ENCODE measurements at places on chromosomes 5 and 9.

DNA sequence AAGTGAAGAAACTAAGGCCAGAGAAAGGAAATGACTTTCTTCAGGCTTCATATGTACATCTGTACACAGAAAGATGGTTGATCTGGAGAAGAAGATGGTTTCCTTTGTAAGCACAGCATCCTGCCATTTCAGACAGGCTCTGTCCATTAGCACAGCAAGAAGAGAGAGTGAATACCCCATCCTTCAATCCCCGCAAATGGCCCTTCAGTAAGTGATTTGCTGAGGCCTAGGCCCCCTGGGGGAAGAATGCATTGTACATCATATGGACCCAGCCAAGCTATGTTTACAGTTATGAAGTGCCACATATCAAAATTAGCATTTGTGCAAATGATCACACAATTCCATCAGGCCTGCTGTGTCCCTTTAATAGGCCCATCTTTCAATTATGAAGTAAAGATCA is 657.4 kb downstream of the BRINP1 start:
- no peak for DNase-seq
- H3K4me1 ChIP-seq: no peaks in the 10 kb centered on the region
- H3K4me3 ChIP-seq: no peak overlapping the region
- no peak overlapping the region for H3K27ac ChIP-seq
- no peaks in the 10 kb centered on the region for H3K27me3 ChIP-seq

DNA sequence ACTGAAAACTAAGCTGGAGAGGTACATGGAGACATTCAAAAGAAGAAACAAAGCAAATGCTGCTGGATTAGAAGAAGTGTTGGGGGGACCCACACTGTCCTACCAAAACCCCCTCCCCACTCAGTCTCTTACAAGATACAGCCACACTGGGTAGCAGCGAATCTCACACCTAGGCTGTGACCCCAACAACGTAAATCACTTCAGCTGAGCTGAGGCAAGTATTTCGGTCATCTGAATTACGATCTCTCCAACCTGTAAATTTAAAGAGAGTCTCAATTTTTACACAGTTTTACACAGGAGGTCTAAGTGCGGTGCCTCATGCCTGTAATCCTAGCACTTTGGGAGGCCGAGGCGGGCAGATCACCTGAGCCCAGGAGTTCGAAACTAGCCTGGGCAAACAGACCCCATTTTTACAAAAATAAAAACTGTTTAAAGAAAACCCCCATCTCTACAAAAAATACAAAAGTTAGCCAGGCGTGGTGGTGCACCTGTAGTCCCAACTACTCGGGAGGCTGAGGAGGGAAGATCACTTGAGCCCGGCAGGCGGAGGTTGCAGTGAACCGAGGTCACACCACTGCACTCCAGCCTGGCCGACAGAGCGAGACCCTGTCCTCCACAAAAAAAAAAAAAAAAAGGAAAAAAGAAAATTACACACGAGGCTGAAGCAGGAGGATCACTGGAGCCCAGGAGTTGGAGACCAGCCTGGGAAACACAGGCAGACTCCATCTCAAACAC is 3.4 kb downstream of the CAMSAP1 start:
- no peaks in the 10 kb centered on the region for H3K36me3 ChIP-seq
- DNase-seq: peak; percentile 15
- H3K27me3 ChIP-seq: no peaks in the 10 kb centered on the region

- no peak overlapping the region for H3K27ac ChIP-seq
- H3K4me3 ChIP-seq: no peak overlapping the region
Measured at GRCh38 chr9:2087500-2088313, 72.6 kb downstream of the SMARCA2 start.

DNA sequence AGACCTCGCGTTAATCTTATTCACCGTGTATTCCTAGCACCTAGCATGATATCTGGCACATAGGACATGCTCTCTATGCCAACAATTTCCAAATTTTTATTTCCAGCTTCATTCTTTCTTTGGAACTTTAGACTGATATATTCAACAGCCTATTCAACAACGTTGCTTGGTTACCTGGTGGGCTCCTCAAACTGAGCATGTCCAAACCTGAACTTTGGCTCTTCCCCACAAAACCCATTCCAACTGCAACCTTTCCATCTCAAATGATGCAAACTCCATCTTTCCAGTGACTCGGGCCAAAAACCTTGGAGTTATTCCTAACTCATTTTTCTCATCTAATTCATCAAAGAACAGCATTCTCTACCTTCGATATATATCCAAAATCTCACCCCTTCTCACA is 525.2 kb downstream of the AGTPBP1 start:
- no peak overlapping the region for H3K27ac ChIP-seq
- H3K4me1 ChIP-seq: no peaks in the 10 kb centered on the region
- no peak overlapping the region for H3K4me3 ChIP-seq
- H3K36me3 ChIP-seq: no peaks in the 10 kb centered on the region
- DNase-seq: no peak
- no peaks in the 10 kb centered on the region for H3K27me3 ChIP-seq

GRCh38 chr5:159290741-159291140 is 27.7 kb downstream of the UBLCP1 start:
- no peak for DNase-seq
- H3K4me3 ChIP-seq: no peak overlapping the region
- H3K4me1 ChIP-seq: no peaks in the 10 kb centered on the region
- H3K36me3 ChIP-seq: peaks cover 3% of the 10 kb centered on the region
- no peak overlapping the region for H3K27ac ChIP-seq

DNA sequence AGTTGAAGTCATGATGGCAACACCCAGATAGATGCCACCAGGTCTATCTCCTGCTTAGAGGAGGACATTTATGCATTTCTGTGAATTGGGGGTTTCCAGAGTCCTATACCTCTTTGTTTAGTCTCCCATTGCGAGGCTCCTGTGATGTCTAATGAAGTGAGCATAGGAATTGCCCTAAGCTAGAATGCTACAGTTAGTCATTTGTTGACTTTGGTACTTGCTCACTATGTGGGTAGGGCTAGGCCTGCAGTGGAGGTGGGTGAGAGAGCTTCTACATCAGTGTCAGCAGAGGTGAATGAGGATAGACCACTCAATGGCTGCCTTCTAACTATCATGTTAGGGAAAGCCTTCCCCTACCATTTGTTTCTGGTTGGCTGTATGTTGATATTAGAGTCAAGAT is 173.3 kb upstream of the POC5 start:
- no peak overlapping the region for H3K4me3 ChIP-seq
- no peak overlapping the region for H3K27ac ChIP-seq
- H3K27me3 ChIP-seq: no peaks in the 10 kb centered on the region
- H3K36me3 ChIP-seq: no peaks in the 10 kb centered on the region

GRCh38 chr9:751137-752051 is 90.1 kb upstream of the DMRT1 start:
- H3K27me3 ChIP-seq: no peaks in the 10 kb centered on the region
- no peak for DNase-seq
- H3K4me3 ChIP-seq: no peak overlapping the region
- peak overlapping the region; percentile 73 for H3K27ac ChIP-seq

DNA sequence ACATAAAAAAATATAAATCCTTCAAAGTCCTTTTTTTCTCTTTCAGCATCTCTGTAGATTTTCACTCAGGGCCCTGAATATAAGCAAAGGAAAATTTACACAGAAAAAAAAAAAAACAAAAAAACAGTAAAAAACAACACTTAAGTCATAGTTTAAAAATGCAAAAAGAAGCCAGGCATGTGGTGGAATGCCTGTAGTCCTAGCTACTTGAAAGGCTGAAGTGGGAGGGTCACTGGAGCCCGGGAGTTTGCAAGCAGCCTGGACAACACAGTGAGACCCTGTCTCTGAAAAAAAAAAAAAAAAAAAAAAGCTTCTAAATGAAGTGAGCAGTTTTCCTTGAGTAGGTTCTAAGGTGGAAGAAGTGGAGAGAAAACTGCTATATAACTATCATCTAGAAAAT is 55.0 kb upstream of the BNC2 start:
- H3K36me3 ChIP-seq: no peaks in the 10 kb centered on the region
- no peaks in the 10 kb centered on the region for H3K4me1 ChIP-seq
- no peak overlapping the region for H3K4me3 ChIP-seq
- H3K27me3 ChIP-seq: no peaks in the 10 kb centered on the region

DNA sequence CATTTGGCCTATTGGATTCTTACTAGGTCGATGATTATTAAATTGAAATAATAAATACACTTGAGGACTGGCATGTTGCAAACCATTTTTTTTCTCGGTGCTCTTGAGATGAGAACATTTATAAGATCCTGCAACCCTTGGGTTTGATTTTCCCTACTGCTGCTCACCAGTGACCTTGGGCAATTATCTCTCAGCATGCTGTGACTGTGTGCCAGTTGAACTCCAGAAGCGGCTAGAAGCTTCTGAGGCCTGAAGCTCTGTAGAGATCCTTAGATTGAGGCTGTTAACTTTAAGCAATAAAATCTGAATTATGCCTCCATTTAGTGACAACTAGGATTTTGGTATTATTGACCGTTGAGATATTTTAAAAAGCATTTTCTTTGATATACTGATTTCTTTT is 489.8 kb downstream of the MAT2B start:
- H3K36me3 ChIP-seq: no peaks in the 10 kb centered on the region
- H3K27me3 ChIP-seq: no peaks in the 10 kb centered on the region
- H3K27ac ChIP-seq: no peak overlapping the region
- H3K4me3 ChIP-seq: no peak overlapping the region

DNA sequence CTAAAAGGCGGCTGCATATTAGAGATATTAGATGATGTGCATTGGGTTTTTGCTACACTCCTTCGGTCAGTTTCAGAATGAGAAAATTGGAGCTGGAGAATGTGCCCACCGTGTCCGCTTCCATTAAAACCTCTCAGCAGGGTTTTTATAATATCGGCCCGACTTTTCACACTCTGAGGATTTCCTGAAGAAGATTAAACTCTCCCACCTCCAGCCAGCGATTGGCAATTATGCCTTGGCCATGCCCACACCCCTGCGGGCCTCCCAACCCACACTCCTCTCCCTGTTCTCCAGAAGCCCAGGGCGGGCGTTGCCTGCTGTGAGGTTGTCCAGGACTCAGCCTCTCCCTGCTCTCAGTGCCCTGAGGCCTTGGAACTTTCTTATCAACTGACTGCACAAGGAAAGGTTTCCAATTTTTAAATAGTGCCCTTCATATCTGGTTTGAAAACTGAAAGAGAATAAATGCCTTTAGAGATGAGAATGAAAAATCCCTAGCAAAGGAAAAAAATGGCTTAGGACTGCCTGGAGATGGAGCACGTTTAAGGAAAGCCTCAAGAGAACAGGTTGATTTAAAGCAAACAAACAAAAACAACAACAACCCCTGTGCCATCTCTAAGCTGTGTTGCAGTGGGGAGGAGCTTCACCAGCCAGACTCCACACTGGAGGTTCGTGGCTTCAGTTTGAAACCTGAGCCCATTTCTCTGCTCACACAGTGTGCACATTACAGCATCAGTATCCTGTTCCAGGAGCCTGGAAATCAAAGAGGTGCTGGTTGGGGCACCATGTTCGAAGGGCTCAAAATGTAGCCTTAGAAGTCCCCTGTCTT is 292.9 kb downstream of the NSG2 start:
- H3K4me1 ChIP-seq: no peaks in the 10 kb centered on the region
- no peak overlapping the region for H3K4me3 ChIP-seq
- no peak for DNase-seq
- H3K27ac ChIP-seq: no peak overlapping the region

DNA sequence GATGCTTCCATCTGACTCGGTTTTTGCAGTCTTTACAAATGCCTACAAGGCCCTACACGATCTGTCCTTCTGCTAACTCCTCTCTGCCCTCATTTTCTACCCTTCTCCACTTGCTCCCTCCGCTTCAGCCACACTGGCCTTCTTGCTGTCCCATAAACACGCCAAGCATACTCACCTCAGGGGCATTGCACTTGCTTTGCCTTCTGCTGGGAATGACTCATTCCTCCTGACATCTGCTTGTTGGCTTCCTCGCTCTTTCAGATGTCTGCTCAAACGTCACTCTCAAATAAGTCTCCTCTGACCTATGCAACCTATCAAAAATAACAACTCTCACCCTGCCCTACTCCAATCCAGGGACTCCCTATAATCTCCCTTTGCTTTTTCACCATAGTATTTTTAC is 28.2 kb downstream of the CDC25C start:
- H3K4me1 ChIP-seq: no peaks in the 10 kb centered on the region
- H3K36me3 ChIP-seq: no peaks in the 10 kb centered on the region
- H3K27me3 ChIP-seq: no peaks in the 10 kb centered on the region
- H3K27ac ChIP-seq: no peak overlapping the region

DNA sequence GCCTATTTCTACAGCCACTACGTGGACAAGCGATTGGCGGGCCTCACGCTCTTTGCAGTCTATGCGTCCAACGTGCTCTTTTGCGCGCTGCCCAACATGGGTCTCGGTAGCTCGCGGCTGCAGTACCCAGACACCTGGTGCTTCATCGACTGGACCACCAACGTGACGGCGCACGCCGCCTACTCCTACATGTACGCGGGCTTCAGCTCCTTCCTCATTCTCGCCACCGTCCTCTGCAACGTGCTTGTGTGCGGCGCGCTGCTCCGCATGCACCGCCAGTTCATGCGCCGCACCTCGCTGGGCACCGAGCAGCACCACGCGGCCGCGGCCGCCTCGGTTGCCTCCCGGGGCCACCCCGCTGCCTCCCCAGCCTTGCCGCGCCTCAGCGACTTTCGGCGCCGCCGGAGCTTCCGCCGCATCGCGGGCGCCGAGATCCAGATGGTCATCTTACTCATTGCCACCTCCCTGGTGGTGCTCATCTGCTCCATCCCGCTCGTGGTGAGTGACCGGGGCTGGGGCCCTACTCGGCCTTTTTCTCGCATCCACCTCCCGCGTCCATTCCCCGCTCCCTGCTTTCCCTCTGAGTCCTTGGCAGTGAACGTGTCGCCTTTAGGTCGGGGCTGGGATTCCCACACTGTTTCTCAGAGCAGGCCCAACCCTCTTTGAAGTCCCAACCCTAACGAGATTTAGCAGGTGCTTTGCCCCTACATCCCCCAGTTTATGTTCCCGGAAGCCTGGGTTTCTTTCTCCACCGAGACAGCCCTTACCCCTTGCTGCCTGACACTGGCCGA is 1.8 kb downstream of the PTGER4 start:
- peaks cover 75% of the 10 kb centered on the region for H3K4me1 ChIP-seq
- peak; percentile 69 for DNase-seq
- H3K4me3 ChIP-seq: peak overlapping the region; percentile 80
- H3K36me3 ChIP-seq: peaks cover 8% of the 10 kb centered on the region

DNA sequence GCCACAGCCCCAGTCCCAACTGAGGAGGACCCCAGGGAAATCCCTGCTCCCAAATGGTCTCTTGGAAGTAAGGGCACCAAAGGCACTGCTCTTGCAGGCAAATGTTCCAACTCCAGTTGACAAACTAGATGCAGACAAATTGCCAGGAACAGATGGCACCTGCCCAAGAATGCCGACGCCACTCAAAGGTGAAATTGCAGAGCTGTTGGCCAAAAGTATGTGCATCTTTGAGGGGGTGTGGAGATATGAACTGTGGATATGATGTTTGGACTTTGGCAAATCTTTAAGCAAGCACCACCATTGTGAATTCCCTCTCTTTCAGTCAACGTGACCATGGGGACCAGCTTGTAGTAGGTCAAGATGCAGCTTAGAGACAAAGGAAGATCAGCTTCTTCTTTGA is 12.0 kb upstream of the CPLX2 start:
- no peak for DNase-seq
- H3K27me3 ChIP-seq: no peaks in the 10 kb centered on the region
- H3K4me3 ChIP-seq: no peak overlapping the region
- H3K36me3 ChIP-seq: no peaks in the 10 kb centered on the region
- no peaks in the 10 kb centered on the region for H3K4me1 ChIP-seq

- no peaks in the 10 kb centered on the region for H3K36me3 ChIP-seq
- peaks cover 49% of the 10 kb centered on the region for H3K4me1 ChIP-seq
- H3K27me3 ChIP-seq: no peaks in the 10 kb centered on the region
- DNase-seq: no peak
Measured at GRCh38 chr5:154200221-154200620, 9.7 kb downstream of the GALNT10 start.

Measured in sigmoid colon (tissue), 7 donors.